ENCODE measurements at places on chromosomes 1 and 21. TPM values are rescaled to one million over a fixed set of nuclear protein-coding genes. Genes with fewer than 3 reads are reported as not detected.

The FCGR2B gene
- not detected for total RNA-seq

The TRNP1 gene
- 230 TPM for total RNA-seq

The TNNI3K gene
- not detected for total RNA-seq

The OR10Z1 gene
- total RNA-seq: not detected

The RIMKLA gene
- not detected for total RNA-seq

Data from mammary microvascular endothelial cell (primary cell).